ENCODE measurements at places on chromosomes 7 and 10.

DNA sequence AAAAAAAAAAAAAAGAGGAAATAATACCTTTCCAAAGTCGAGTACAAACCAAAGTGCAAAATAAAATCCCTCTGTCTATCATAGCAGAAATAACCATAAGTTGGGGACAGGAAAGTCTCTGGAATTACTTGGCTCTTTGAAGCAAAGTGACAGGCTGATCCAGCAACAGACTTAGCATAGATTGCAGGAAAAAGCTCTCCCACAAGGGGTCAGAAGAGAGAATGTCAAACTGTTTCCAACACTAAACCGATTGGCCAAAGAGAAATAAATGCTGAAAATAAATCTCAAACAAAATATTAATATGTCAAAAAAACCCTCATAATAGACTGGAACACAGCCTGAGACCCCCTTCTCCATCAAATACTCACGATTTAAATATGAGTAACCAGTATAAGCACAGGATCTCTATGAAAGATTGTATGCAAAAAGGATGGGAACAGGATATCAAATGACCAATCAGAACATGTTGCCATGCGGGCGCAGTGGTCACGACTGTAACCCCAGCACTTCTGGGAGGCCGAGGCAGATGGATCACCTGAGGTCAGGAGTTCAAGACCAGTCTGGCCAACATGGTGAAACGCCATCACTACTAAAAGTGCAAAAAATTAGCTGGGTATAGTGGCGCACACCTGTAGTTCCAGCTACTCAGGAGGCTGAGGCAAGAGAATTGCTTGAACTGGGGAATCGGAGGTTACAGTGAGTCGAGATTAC lies 1000.7 kb upstream of the LRRN3 start:
- DNase-seq = no peak

GRCh38 chr7:131504157-131504899 lies 52.1 kb downstream of the PODXL start:
- DNase-seq = no peak

GRCh38 chr10:7634142-7634894 lies 32.4 kb downstream of the ITIH5 start:
- DNase-seq = no peak

GRCh38 chr7:29434380-29434768 lies 129.3 kb upstream of the PRR15 start:
- no peak for DNase-seq

GRCh38 chr10:18659819-18660535 lies 746 bp downstream of the ARL5B start:
- no peak for DNase-seq

DNA sequence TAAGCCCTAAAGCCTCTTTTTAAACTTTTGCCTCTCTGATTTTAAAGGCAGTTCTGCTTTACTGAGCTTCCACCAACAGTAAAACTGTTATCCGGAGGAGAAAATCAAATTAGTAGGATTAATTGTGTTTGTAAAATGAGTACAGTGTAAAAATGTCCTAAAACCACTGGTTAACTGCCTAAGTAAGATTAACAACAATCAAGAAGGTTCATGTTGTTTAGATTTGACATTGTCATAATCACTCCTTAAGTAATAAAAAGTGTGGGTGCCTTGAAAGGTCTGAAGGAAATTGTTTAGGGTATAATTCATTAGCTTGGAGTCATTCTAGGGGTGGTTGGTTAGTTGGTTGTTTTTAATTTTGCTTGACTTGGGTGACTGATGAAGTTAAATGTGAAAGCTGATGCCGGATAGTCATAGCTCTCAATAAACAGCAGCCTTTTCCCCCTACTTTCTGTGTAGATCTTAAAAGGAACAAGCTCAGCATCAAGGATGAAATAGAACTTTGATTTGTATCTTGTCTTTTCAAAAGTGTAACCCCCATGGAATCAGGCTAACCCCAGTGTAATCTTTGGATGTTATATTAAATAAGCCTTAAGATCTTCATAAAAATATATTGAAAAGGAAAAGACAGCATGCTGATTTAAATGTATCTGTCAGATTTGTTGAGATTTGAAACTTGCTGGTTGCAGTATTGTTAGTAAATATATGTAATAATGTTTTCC lies 148.3 kb downstream of the ARID5B start:
- DNase-seq = no peak

DNA sequence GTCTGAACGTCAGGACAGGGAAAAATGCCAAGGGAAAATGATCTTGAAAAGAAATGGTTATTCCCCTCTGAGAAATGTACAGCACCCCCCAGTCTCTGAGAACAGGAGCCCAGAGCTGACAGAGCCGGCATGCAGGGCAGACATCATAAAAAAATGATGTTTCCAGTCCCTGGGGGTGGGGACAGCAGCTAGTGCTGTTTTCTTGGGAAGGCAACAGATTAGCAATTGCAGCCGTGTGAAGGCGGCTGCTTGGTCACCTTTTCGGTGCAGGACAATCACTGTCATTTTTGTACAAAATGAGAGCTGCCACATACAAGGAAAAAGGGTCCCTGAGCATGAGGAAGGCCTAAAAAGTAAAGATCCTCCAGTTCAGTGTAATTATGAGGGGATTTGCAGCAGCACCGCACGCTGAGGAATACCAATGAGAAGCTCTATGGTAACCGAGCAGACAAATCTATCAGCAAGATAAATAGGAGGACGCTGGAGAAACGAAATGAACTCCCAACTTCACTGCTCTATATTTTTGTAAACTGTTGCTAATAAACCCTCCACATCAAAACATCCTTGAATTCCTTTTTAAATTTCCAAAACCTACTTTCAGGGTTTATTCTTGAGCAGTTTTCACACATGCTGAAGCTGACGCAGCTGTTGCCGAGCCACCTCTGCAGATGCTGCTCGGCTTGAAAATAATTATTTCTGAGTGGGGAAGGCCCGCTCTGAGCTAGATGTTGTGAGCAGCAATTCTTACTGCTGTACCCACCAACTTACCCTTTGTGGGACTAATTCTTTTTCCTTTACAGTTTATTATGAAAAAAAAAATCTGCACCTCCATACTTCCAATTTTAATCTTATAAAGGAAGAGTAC lies 98.2 kb upstream of the NEBL start:
- DNase-seq = no peak

GRCh38 chr10:109961174-109962001 lies 38.1 kb upstream of the XPNPEP1 start:
- no peak for DNase-seq

- DNase-seq = no peak
Measured at GRCh38 chr10:60281792-60282353, 107.8 kb downstream of the ANK3 start.

- no peak for DNase-seq
Measured at GRCh38 chr7:31067491-31067890, 15.4 kb downstream of the ADCYAP1R1 start.

- no peak for DNase-seq
Measured at GRCh38 chr10:8544500-8544899, 490.0 kb downstream of the GATA3 start.

- no peak for DNase-seq
Measured at GRCh38 chr10:2077231-2077630, 339.9 kb upstream of the ADARB2 start.

- DNase-seq = no peak
Measured at GRCh38 chr10:110056822-110057221, 49.0 kb downstream of the ADD3 start.

DNA sequence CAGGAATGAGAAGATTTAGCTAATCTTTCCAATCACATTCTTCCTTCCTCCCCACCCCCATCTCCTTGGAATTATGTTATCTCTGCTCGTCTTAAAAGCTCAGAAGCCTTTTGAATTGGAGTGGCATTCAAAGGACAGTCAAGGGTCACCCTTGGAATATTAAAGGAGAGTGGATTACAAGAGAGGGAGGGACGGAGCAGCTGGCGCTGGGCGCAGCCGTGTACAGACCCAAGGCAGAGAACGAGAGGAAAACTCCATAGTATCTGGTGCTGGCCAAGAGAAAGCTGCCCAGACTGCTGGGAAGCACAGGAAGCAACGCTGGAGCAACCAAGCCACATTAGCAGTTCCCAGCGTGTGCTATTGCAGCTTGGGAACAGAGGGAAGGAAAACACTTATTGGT lies 95.7 kb downstream of the POU6F2 start:
- DNase-seq = no peak

- DNase-seq = no peak
Measured at GRCh38 chr10:51675088-51675487, 24.3 kb downstream of the CSTF2T start.

GRCh38 chr10:130422366-130423324 lies 286.5 kb downstream of the GLRX3 start:
- DNase-seq = no peak

- no peak for DNase-seq
Measured at GRCh38 chr10:5951167-5951711, 26.1 kb downstream of the IL15RA start.

DNA sequence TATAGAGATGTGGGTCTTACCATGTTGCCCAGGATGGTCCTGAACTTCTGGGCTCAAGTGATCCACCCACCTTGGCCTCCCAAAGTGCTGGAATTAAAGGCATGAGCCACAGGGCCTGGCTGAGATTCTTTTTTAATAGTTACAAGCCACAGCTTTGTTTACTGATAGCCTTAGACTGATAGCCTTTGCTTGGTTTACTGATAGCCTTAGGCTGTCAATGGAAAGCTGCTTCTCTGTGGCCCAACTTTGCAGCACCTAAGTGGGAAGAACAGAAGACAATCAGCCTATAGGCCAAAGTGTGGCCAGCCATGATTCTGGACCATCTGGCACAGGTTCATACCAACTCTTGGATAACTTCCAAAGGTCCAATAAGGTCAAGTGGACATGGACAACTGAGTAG lies 24.1 kb upstream of the CDCA7L start:
- DNase-seq = no peak

- no peak for DNase-seq
Measured at GRCh38 chr7:132213583-132213982, 362.7 kb downstream of the PLXNA4 start.

DNA sequence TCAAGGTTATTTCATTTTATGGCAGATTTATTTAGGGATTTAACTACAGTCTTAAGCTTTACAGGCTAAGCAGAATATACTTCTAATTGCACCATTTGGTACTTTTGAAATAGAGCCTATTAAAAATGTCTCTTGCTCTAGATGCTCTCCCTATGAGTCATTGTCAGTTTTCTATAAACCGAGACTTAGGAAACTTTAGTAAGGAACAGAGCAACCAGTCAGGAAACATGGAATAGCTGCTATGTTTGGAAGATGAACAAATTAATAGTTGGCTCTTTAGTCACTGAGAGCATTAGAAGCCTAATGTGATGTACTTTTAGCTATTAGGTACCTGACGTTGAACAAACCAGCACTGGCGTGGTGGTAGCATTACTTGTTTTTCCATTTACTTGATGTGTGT lies 35.3 kb downstream of the INPP5F start:
- DNase-seq = no peak

DNA sequence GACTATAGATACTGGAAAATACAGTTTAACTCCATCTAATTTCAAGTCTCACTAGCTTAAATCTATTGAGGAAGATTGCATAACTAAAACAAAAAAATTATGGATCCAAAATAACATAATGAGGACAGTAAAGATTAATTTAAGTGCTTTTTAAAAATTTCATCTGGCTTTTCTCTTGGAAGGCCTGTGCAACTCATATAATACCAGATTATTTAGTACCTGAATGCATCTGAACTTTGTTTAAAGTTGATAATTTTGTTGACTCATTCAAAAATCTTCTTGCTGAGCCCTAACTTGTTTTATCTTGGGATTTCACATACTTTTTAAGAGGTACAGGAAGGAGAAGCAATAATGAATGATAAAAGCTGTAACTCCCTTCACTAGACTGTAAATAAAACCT lies 146.5 kb downstream of the CSTF2T start:
- DNase-seq = no peak

DNA sequence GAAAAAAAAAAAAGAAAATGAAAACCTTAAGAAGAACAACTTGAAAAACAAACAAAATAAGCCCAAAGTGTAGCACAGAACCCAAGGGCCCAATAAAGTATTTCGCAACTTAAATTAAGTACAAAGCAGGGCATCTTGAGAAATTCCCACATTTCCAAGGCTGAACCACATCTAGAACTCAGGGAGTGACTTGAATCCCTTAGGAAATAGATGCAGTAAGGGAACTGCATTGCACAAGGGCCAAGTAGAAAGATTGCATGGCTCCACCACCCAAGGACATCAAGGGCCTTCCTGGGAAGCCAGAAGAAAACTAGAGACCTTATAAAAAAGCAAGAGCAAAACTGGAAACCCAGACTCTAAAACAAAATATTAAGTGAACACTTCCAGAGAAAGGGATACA lies 352.7 kb downstream of the CXCL12 start:
- DNase-seq = no peak

- DNase-seq = no peak
Measured at GRCh38 chr7:673681-674453, 52.6 kb upstream of the DNAAF5 start.

GRCh38 chr7:74228951-74229900 lies 19.4 kb downstream of the LAT2 start:
- DNase-seq = no peak

GRCh38 chr10:78229489-78229888 lies 195.8 kb downstream of the RPS24 start:
- no peak for DNase-seq

All from activated CD8-positive, alpha-beta memory T cell treated with anti-CD3 and anti-CD28 coated beads for 48 hours (primary cell).